ENCODE measurements at places on chromosomes 6 and 20.

GRCh38 chr6:136312975-136313374 lies 23.3 kb upstream of the BCLAF1 start:
- DNase-seq = peak; percentile 49

DNA sequence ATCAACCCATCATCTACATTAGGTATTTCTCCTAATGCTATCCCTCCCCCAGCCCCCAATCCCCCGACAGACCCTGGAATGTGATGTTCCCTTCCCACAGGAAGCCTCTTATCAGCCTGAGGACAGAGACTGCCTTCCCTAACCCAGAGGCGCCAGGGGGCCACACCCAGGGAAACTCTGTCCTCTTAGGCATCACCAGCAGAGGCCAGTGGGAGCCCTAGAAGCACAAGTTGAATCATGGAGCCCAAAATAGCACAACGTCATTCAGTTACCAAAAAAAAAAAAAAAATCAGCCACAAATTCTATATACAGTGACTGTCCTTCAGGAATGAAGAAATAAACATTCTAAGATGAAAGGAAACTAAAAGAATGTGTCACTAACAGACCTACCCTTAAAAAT lies 625.7 kb downstream of the TFAP2A start:
- DNase-seq = no peak

DNA sequence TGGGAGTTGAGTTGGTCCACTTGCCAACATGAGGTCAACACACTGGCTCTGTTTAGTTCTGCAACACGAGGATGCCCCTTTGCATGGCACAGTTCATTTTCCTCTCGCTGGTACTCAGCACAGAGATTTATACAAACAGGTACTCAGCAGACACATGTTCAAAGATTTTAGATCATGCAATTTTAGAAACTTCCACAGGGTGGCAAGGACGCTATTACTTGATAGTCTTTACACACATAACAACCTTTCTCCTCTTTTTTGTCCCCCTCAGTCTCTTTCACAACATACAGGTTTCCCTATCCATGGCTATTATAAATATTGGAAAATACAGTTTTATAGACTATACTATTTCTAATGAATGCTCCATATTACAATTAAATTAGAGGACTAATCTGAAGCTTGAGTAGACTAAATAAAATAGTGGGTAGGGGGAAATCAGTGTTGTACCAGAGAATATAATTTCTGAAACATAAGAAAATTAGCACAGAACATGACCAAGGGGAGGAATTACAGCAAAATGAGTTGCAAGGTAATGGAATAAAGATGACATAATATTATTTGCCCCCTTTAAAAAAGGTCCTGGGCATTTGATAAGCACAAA lies 331.8 kb upstream of the BTBD3 start:
- DNase-seq = peak; percentile 29

DNA sequence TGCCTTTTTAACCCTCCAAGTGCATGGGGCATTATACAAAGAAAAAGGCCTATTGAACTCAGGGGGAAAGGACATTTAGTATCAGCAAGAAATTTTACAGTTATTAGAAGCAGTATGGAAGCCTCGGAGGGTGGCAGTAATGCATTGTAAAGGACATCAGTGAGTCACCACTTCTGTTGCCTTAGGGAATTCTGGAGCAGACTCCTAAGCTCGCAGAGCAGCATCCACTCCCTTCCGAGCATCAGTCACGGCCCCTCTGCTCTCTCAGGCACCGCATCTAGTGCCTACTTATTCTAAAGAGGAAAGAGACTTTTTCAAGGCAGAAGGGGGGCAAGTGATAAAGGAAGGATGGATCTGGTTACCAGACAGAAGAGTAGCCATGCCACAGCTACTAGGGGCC lies 296.5 kb downstream of the RNGTT start:
- DNase-seq = no peak

DNA sequence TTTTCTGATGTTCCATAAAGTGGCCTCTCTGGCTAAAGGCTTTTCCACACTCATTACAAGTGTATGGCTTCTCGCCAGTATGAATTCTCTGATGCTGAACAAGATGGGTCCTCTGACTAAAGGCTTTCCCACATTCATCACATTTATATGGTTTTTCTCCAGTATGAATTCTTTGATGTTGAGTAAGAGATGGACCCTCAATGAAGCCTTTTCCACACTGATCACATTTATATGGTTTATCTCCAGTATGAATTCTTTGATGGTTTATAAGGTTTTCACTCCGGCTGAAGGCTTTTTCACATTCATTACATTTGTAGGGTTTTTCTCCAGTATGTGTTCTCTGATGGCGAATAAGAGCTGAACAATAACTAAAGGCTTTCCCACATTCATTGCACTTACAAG lies 20.4 kb downstream of the ZNF184 start:
- peak; percentile 4 for DNase-seq

GRCh38 chr20:48770700-48771442 lies 56.9 kb downstream of the PREX1 start:
- DNase-seq = no peak

- DNase-seq = no peak
These were observed 188.2 kb downstream of the PLCB1 start for GRCh38 chr20:8320306-8320705.

- DNase-seq = no peak
These were observed 41.2 kb upstream of the EZR start for GRCh38 chr6:158860279-158860865.

GRCh38 chr20:64230461-64231145 lies 24.9 kb upstream of the PCMTD2 start:
- no peak for DNase-seq

DNA sequence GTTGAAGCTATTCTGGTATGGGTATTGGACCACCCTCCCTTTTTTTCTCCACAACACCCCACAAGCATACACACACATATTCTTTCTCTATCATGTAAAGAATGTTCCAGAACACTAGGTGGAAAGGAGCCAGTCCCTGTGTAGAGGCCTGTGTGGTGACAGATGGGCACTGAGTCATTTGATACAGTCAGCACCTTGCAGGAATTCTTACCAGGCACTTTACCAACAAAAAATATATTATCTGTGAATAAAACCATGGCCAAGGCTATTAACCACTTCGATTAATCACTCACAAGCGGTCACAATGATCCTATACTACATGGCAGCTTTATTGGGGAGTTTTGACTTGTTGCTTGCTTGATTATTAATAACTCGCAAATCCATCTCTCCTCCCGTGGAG lies 149.5 kb downstream of the BFSP1 start:
- peak; percentile 68 for DNase-seq

DNA sequence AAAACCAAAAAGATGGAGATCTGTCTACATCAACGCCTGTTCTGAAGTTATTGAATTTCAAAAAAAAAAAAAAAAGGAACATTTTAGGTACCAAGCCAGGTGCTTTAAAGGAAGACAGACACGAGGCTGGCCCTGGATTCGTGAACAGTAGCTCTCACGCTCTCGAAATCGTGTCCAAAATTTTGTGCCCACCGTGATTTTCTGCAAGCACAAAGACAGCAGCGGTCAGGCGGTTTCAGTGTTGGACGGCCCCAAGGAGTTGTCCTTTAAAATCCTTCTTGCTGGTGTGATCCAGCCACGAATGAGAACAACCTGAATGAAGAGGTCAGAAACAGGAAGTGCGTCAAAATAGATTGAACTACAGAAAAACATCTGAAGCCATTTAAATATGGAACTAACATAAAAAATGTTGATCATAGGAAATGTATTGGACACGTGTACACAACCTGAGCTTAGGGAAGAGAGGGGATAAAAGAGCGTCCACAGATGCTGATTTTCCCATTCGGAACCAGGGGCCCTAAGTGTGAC lies 78.2 kb downstream of the THBS2 start:
- DNase-seq = no peak

DNA sequence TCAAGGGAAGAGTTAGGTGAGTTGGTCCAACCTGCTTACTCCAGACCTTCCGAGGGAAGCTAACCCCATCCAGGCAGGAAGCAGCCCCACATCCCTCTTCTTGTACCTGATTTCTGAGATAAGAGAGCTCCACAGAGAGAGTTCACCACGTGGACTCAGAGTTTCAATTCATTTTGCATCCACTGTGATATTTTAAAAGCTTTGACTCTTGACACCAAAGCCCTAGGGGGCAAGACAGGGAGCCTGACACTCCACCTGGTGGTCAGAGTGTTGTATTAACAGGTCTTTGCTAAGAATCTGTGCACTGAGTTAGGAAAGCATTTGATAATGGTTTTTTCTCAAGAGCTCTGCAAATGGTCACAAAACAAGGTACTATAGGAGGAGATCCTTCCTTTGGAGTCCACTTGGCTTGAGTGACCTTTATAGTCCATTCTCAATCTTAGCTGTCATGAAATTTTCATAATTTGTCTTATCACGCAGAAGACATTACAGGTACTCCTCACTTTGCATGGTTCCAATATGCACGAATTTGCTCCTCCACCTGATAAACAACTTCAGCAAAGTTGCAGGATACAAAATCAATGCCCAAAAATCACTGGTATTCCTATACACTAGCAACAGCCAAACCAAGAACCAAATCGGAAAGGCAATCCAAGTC lies 56.2 kb upstream of the RIPOR2 start:
- peak; percentile 50 for DNase-seq

DNA sequence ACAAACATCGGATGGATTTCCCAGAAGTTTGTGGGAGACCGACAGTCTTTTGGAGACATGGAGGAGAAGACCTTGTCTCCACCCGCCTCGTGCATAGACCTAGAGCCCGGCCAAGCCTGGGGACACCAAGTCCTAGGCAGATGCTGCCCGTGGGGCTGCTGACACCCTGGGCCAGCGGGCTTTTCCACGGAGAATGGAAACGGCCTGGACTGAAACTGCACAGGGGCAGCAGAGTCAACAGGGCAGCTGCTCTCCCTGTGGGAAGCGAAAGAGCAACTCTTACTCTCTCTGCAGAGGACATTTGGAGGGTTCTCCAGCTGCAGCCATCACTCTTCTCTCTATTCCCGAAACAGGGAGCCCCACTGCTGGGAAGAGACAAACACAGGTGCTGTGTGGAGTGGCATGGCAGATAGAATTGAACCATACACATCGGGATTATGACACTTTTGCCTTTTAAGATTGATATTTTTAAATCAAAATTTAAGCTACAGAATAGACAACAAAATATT lies 401.2 kb downstream of the THBS2 start:
- no peak for DNase-seq

DNA sequence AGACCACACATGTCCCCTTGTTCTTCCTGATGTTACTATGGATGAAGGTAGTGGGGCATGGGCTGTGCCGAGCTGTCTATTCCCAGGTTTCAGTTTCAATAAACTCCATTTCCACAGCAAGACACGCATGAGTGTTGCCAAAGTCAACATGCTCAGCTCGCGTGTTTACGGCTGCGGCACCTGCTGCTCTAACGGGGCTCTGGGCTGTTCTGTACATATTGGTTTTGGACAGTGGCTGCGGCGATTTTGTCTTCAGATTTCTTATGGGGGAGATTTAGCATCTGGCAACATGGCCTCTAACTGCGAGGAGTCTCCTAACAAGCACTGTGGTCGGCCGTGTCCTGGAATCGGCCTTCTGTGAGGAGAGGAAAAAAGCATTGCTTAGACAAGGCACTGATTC lies 58.6 kb downstream of the TMEM242 start:
- no peak for DNase-seq

DNA sequence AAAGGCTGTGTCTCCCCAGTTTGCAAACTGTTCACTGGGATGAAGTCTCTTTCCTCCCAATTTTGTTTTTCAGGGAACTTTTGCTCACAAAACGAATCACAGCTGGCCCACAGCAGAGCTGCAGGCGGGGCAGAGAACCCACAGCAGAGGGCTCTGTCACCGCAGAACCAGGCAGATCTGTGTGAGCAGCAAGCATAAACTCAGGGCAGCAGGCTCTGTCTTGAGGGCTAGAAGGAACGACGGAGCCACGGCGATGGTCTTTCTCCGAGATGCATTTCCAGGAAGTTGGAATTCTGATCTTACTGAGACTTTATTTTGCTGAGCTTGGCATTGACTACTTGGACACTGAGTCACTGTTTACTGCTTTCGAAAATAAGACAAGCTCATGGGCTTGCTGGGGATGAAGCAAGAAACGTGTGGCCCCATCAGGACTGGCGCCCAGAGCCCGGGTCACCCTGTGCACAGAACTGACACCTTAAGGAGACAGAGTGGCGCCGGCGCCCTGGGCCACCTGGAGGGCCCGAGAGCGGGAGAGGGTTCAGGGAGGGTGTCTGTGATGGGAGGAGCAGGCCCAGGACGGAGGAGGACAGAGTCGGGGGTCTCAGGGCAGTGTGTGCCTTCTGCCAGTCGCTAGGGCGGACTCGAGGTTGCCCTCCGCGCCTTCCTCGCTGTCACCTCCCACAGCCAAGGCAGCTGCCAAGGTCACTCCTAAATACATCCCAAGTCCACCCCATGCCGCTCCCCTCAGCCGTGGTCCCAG lies 106.3 kb upstream of the NXT1 start:
- no peak for DNase-seq

DNA sequence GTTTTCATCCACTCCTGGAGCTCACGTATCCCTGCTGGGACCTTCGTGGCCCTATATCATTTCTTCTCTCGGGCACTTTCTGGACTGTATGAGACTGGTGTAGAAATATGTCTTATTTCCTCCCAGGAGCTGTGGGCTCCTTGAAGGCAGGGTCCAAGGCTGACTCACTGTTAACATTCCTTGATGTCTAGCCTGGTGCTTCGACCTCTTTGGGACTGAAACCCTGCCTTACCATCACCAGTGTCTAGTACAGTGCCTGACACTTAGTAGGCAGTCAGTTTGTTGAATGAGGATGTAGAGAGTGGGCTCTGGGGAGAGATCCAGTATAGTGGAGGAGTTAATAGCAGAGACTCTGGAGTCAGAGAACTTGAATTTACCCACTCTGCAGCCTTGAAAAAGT lies 23.6 kb downstream of the POFUT1 start:
- no peak for DNase-seq
